ENCODE measurements at places on chromosomes 2 and 18.

- no peak for DNase-seq
These were observed 112.8 kb downstream of the NBAS start for GRCh38 chr2:15448250-15448839.

DNA sequence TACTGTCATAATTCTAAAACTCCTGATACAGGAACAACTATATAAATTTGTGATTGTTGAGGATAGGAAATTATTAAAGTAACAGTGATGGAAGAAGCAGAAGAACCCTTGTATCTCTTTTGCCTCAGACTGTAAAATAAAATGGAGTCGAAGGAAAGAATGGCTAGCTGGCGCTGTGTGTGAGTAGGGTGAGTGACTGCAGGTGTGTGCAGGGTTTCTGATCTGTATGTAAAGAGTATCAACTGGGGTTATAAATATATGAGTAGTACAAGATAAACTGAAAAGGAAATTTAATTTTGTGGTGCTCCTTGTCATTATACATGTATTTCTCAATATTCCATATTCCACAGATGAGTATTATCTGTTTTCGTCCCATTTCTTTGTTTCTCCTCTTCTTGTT is 15.2 kb downstream of the POLI start:
- DNase-seq, result no peak

DNA sequence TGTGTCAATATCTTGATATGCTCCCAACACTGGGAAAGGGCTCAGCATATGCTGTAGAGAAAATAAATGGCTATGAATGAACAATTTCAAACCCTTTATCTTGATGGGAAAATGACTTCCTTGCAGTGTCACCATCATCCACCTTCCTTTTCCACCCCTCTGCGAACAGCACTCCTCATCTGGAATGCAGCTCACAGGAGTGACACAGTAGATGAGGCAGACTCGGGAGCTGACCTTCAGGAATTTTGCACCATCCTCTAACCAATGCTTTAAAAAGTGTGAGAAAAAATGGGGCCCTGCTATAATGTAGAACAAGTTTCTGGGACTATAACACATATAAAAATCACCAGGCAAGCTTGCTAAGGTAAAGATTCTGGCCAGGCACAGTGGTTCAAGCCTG is 41.3 kb upstream of the YPEL5 start:
- no peak for DNase-seq

DNA sequence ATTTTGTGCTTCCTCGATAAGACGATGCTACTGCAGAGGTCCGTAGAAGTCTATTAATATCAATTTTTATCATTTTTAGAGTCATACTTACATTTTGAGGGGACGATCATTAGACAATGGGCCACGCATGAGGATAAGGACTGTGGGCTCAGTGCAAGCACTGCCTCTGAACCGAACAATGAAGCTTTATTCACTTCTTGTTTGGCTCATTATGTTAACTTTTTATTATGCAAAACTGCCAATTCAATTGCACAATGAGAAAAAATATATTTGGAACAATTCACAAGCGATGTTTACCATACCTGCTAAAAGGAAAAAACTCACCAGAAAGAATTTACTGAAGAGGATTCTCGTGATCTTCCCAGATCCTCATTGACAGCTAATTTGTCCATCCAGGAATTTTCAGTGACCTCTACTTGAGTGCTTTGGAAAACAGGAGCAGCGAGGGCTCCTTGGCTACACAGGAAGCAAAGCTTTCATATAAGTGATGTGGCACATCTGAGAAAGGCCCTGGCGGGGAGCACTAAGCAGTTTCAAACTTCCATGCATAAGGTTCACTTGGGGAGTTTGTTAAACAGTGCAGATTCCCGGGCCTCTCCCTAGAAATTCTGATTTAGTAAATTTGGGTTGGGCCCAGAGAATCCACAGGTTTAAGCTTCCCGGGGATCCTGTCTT is 13.3 kb upstream of the CAPN13 start:
- DNase-seq, result no peak

DNA sequence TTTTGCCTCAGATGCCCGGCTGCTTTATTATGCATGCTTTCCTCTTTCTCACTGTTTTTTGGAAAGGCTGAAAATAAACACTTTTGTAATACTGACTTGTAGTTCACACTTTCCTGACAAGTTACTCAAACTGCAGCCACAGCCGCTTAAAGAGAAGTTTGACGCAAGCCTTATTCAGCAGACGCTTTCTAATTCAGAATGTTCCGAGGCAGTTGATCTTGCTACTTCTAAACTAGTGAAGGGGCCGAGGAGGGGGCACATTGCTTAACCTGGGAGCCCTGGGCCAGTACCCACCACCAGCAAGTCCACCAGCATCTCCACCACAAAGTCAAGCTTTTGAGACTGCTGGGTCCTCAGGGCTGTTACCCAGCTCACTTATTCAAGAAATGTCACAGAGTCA is 71.8 kb upstream of the SPRED2 start:
- no peak for DNase-seq

GRCh38 chr2:215861607-215862350 is 151.6 kb downstream of the MREG start:
- no peak for DNase-seq

GRCh38 chr18:11658989-11659388 is 30.1 kb upstream of the GNAL start:
- no peak for DNase-seq
